T-helper 17 cell (primary cell): ENCODE measurements at places on chromosomes 11 and 22.
A peak's percentile ranks its signal among the peaks of the same experiment; 100 is the strongest.

GRCh38 chr11:123920943-123921342 lies 18.5 kb upstream of the OR4D5 start:
- DNase-seq = no peak

- no peak for DNase-seq
These were observed 43.1 kb downstream of the FAM168A start for GRCh38 chr11:73554671-73555320.

DNA sequence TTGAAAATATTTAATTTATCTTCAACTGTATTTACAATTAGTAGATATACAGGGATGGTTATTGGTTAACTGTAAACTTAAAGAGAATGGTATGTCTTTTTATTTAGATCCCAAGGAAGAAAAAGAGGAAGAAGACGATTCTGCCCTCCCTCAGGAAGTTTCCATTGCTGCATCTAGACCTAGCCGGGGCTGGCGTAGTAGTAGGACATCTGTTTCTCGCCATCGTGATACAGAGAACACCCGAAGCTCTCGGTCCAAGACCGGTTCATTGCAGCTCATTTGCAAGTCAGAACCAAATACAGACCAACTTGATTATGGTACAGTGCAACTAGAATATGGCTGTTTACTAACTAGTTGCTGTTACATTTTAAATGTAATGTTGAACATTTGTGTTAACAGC lies 12.7 kb upstream of the CNTF start:
- no peak for DNase-seq

GRCh38 chr22:37817705-37818408 lies 5.3 kb upstream of the GALR3 start:
- peak; percentile 76 for DNase-seq

- DNase-seq = no peak
These were observed 1.6 kb downstream of the RNF141 start for GRCh38 chr11:10539339-10539738.

- no peak for DNase-seq
These were observed 16.2 kb upstream of the ARHGAP20 start for GRCh38 chr11:110728476-110728875.

- DNase-seq = no peak
These were observed at the start of gene OR4D9 for GRCh38 chr11:59510941-59511589. TSS of gene OR4D9 (plus strand) at chr11:59511539. CDS start at chr11:59514913, 3,374 bp downstream.

GRCh38 chr11:64631675-64632074 lies 40.7 kb downstream of the SLC22A12 start:
- DNase-seq = no peak

DNA sequence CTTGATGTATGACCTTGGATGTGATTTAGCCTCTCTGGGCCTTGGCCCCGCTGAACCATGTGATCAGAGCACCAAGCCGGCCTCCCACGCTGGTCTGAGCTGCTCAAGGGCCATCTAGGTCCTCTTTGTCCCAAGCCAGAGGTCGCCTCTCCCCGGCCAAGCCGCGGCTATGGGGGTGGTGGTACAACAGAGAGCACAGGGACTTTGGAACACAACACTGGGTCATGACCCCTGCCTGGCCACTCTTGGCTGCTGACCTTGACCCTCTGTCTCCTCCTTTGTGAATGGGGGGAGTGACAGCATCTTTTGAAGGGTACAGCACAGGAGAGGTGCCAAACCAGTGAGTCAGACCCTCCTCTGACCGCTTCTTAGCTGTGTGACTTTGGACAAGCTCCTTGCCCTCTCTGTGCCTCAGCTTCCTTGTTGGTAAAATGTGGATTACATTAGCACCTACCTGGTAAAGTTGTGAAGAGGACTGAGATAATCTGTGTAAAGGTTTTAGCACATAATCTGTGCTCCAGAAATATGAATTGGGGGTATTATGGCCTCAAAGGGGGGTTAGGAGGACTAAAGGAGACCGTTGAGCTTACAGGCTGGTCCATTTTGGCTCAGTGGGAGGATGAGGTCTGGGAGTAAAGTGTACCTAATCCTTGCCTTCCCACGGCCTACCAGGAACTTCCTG lies 4.7 kb downstream of the SCYL1 start:
- no peak for DNase-seq

GRCh38 chr11:68692871-68693483 lies 8.6 kb downstream of the GAL start:
- DNase-seq = no peak

DNA sequence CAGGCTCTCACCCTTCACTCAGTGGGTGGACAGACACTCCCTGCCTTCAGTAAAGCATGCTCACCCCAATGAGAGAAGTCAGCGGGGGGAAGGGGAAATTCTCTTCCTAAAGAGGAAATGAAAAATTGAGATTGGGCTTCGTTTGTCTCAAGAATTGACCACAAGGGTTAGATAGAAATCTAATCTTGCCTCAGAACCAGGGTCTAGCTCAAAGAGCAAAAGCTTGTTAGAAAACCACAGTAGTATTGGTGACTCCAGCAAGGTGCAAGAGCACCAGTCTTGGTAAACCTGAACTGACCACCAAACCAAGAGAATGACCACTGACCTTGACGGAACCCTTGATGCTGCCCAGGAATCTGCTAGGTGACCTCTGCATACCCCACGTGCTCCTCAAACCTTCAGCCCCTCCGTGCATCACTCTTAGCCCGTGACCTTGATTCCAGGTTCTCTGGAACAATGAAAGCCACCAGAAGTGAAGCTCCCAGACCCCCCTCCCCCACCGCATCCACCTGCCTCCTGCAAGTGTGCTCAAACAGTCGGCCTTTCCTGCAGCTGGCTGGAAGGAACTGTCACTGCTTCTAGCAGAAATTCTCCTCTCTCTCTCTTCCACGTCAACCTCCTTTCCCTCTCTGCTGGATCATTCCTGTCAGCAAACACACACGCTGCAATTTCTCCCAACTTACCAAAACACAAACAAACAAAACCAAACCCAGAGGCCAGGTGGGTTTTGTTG lies 3.1 kb upstream of the TMA7B start:
- no peak for DNase-seq

DNA sequence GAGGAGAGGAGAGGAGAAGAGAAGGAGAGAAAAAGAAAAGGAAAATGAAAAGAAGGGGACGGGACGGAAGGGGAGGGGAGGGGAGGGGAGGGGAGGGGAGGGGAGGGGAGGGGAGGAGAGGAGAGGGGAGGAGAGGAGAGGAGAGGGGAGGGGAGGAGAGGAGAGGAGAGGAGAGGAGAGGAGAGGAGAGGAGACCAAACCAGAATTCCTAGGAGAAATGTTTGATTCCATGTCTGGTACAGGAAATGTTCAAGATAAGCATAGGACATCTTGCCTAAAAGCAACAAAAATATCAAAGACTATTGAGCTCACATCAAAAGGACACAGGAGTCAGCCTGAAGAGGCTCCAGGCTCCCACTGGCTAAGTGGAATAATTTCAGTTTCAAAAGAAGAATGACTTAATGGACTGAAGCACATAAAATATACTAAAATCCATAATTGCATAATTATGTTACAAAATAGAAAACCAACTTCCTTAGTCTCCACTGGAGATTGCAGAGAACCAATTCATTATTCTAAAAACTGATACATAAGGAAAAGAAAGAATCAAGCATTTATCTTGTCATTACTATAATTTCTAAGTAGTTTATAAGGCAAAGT lies 101.1 kb upstream of the APOA1 start:
- DNase-seq = no peak

DNA sequence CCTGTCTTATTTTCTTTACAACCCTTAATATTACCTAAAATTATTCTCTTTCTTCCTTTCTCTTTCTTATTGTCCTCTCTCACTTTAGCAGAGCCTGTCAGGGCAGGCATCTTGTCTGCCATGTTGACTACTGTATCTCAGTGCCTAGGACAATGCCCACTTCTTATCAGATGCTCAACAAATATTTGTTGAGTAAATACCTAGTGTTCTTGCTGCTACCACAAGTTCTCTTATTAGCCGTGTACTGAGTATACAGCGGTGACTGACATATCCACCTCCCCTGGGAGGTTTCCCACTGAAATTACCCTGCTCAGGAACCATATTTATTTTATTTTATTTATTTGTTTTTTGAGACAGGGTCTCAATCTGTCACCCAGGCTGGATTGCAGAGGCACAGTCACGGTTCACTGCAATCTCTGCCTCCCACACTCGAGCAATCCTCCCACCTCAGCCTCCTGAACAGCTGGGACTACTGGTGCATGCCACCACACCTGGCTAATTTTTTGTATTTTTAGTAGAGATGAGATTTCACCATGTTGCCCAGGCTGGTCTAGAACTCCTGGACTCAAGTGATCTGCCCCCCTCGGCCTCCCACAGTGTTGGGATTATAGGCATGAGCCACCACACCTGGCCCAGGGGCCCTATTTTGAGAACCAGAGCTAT lies 6.7 kb downstream of the HPX start:
- no peak for DNase-seq

DNA sequence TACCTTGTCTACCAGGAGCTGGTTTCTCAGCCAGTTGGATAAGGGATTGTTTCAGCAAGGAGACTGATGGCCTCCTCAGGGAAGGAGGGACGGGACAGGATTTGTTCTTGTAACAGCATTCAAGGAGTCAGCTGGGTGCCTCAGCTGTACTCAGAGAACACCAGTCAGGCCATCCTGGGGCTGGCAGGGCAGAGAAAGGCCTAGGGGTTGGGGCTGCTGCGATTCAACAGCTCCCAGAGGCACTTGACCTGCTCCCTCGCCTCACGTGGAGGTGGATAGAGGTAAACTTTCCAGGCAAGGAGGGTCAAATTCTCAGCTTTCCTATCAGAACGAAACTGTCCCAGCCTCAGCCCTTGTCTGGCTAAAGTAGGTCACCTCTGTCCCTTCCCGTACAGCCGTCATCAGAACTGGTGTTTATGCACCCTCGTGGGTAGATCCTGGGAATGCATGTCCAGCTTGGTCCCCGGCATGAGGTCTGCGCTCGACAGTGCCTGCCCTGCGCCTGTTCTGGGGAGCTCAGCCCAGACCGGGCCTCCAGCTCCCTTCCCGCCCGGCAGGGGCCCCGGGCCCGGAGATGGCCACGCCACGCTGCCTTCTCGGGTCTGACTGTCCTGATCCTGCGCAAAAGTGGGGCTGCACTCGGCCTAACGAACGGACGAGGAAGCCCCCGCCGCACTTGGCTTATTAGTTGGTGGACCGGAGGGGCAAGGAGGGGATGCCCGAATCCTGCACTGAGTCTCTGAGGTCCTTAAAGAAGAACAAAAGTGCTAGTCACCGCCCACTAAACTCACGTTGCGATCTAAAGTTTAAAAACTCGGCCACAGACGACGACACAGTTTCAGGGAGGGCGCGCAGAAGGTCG lies 762 bp upstream of the CCDC134 start:
- DNase-seq = no peak

GRCh38 chr11:131391176-131391575 lies 20.8 kb downstream of the NTM start:
- DNase-seq = no peak

- no peak for DNase-seq
These were observed at the start of gene SPTBN2 for GRCh38 chr11:66728693-66729385. TSS of gene SPTBN2 (minus strand) at chr11:66729216. CDS start at chr11:66721240, 7,976 bp downstream.

DNA sequence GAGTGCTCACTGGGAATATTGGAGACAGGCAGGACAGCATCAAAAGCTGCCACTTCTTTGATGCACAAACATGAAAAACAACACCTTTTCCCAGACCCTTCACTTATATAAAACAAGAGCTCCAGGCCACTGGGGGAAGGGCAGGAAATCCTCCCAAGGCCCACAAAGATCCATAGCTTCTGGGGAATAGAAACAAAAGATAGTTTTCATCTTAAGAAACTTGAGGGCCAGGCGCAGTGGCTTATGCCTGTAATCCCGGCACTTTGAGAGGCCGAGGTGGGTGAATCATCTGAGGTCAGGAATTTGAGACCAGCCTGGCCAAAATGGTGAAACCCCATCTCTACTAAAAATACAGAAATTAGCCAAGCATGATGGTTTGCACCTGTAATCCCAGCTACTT lies 15.3 kb downstream of the RTL6 start:
- DNase-seq = no peak

DNA sequence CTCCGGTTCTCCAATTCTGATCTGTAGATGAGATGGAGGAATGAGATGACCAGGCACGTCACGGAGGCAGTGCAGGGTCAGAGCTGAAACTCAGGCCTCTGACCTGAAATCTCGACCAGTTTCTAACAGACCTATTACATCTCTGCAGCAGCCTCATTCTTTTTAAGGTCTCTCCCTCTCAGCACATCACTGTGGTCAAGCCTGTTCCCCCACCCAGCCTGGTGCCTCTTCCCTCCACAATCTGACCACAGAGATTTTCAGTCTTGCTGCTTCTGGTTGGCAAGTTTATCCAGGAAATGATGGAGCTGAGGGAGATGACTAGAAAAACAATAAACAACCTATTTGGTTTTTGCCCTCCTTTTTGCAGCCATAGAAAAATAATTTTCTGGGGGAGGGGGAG lies 9.5 kb downstream of the GRAMD1B start:
- no peak for DNase-seq

GRCh38 chr22:40330615-40331014 lies 15.7 kb upstream of the ADSL start:
- DNase-seq = no peak

GRCh38 chr11:56846631-56847576 lies 98.4 kb upstream of the OR9G4 start:
- no peak for DNase-seq

DNA sequence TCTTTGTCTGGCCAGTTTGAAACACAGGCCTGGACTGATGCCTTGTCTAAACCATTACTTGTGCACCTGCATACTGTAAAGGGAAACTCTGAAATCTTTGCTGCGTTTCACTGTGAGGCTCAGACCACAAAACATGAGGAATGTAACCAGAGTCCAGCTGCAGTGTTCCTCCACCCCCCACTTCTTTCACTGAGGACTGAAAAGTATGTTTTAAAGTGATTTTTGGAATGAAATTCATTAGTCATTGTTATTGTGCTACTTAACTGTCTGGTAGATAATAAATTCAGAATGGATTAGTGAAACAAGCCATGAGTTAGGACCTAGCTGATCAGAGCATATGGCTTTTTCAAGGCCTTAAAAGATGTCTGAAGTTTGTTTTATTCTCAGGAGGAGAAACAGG lies 181.2 kb downstream of the WNT11 start:
- DNase-seq = no peak

- DNase-seq = peak; percentile 23
These were observed 43.2 kb upstream of the DLAT start for GRCh38 chr11:111982019-111982464.
